ENCODE measurements at places on chromosomes 2 and 18. TPM values are rescaled to one million over a fixed set of nuclear protein-coding genes. Genes with fewer than 3 reads are reported as not detected.

Gene TBR1
- total RNA-seq = not detected

Gene COL4A4
- total RNA-seq = 1.5 TPM

Gene TUBA4A
- 271 TPM for total RNA-seq

Gene ZNF396
- 0.42 TPM for total RNA-seq

DNA sequence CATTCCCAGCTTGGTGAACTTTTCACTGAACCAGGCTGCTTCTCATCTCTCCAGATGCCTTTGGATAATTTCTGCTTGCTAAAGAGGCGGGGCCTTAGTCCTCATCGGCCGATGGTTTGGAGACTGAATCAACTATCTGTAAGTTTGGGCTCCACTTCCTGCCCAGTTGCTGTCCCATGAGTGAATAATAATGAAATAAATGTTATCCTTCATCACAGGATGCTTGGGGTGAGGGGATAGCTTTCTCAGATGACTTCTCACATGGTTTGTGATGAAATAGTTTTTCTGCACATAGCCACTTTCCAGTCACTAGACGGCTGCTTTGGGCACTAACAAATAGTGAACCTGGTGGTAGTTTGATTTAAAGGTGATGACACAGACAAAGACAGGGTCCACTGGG lies 376.6 kb upstream of the TRIB2 start:
- no peak for DNase-seq

DNA sequence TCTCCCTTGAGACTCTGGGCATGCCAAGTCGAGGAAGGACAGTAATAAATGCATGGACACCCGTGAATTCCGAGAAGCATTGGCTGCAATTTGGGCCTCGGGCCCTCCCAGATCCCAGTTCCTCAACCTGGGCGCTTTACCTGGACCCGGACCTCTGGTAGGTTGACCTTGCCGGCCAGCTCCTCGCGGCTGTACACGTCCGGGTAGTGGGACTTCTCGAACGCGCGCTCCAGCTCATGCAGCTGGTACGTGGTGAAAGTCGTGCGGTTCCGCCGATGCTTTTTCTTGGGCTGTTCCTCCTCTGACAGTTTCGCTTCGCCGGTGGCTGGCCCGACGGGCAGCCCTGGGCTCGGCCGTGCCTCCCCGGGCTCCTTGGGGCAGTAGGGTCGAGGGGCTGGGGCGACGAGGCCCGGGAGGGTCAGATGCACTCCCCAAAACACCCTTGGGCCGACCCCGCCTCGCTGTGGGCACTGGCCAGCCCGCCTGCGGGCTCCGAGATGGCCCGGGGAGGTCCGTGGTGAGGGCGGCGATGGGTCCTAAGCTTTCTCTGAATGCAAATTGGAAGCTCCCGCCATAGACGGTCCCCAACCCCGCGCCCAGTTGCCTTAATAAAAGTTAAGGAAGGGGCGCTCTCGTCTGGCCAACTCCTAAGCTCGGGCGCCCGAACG lies 899 bp downstream of the RAX start:
- DNase-seq = no peak

DNA sequence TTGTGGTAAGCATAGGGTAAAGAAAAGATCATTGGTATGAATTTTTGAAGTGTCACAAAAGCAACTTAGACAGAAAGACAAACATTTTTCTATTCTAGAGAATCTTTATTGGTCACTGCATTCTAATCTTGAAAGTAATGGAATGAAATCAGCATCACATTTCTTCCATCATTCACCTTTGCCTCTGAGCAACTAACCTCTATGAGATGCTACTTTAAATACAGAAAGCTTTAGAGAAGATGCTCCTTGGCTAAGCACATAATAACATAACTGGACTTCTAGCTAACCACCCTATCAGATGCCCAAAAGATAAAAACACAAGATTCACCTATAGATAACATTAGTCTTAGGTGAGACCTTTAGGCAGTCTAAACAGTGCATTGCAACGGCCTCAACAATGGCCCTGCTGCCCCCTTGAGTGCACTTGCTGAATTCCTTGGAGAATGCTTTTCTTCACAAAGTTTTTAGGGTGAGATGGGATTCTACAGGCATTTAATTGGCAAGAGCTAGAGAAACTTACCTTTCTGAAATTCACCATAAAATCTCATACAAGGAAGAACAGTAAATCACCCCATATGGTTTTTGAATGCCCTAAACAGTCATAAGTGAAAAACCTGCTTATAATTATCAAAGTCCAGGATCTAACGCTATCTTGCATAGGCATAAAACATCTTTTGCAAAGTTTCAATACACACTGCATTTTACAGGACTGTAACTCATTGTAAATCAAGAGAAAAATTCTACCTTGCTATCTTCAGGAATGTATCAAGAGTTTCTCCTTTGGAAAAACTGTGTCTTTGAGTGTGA lies 791.3 kb upstream of the CHAC2 start:
- DNase-seq = peak; percentile 35

GRCh38 chr2:220628252-220628651 lies 943.9 kb downstream of the EPHA4 start:
- DNase-seq = no peak

- DNase-seq = no peak
Measured at GRCh38 chr2:53881360-53881759, 21.6 kb upstream of the GPR75 start.

GRCh38 chr2:162344617-162344950 lies 652 bp downstream of the GCA start:
- no peak for DNase-seq

GRCh38 chr2:85713836-85714235 lies 19.7 kb downstream of the GNLY start:
- no peak for DNase-seq

DNA sequence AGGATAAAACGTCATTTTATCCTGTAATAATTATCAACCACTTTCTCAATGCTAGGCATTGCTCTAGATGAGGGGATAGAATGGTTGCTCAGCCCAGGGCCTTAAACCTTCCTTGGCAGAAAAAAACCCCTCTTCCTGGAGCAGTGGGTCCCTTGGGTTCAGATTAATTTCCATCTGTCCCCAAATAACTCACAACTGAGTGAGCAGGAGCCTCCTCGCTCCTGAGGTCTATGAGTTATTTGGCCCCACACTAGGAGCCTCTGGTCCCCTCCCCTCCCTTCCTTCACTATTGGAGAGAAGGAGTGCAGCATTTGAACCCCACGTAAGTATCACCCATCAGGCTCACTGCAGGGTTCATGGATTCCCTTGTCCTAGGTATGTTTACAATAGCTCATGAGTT lies 157.5 kb upstream of the FHL2 start:
- DNase-seq = no peak

DNA sequence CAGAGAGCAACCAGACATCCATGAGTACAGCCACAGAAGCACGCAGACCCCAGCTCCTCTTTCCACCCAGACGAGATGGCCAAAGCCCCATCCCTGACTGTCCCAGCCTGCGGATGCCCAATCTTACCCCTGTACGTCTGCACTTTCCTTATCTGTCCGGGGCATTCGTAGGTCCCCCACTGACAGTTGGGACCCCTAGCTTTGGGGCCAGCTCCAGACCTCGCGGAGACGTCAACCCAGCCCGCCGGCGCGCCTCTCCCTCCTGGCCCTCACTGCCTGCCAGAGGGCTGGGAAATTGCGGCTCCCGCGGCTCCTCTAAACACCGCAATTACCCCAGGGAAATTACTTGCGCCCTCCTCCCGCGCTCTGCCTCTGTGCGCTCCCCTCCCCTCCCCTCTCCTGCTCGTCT lies 2.3 kb downstream of the ECEL1 start:
- DNase-seq = no peak

GRCh38 chr2:207279520-207279919 lies 113.8 kb upstream of the KLF7 start:
- no peak for DNase-seq

GRCh38 chr2:190563109-190563508 lies 28.6 kb upstream of the NEMP2 start:
- DNase-seq = no peak

DNA sequence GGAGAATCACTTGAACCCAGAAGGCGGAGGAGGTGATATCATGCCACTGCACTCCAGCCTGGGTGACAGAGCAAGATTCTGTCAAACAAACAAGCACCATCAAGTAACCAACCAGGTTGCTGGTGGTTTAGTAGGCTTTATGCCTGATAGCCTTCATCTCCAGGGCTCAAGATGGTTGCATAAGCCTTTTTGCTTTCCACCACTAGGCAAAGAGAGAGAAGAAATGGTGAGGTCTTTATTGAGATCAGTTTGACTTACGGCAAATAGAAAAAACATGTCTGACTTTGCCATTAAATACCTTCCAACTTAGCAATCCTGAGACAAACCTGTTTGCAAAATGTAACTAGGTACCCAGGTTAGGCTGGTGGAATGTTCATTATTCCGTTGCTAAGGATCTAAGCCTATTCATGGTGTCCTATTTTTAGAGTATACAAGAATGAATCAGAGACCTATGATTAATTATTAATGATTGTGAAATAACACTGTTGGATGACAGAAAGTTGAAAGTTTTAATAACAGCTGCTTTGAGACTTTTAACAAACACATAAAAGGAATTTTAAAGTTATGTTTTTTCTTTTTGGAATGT lies 53.5 kb upstream of the SLC38A11 start:
- DNase-seq = peak; percentile 99

GRCh38 chr2:127674241-127675209 lies 805 bp downstream of the LIMS2 start:
- no peak for DNase-seq

DNA sequence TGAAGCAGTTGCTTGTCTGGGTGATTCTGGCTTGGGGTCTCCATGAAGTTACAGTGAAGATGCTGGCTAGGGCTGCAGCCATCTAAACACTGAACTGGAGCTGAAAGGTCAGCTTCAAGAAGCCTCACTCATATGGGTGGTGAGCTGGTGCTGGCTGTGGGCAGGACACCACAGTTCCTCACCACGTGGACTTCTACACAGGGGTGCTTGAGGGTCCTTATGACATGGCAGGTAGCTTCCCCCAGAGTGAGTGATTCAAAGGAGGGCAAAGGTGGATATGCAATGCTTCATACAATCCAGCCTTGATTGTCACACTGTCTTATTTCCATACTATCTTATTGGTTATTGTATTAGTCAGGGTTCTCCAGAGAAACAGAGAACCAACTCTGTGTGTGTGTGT lies 6.0 kb downstream of the CD302 start:
- no peak for DNase-seq

DNA sequence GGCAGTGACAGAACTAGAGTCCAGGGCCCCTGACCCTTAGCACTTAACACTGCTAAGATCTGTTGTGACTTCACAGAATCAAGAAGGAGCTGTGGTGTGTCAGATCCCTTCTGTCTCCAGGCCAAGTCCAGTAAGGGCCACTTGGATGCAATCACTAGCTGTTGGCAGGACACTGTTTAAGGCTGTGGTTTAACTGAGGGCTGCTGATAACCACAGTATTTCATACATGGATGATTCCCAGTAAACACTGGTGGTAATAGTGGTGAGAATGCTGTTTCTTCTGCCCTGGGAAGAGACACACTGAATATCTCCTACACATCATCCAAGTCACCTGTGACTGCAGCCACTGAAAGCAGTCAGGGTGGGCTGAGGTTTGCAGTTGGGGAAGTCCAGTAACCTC lies 77.7 kb upstream of the FBXO11 start:
- no peak for DNase-seq

- DNase-seq = no peak
Measured at GRCh38 chr2:142866426-142866825, 11.0 kb upstream of the KYNU start.

GRCh38 chr2:66334237-66335029 lies 100.5 kb upstream of the MEIS1 start:
- DNase-seq = peak; percentile 10

DNA sequence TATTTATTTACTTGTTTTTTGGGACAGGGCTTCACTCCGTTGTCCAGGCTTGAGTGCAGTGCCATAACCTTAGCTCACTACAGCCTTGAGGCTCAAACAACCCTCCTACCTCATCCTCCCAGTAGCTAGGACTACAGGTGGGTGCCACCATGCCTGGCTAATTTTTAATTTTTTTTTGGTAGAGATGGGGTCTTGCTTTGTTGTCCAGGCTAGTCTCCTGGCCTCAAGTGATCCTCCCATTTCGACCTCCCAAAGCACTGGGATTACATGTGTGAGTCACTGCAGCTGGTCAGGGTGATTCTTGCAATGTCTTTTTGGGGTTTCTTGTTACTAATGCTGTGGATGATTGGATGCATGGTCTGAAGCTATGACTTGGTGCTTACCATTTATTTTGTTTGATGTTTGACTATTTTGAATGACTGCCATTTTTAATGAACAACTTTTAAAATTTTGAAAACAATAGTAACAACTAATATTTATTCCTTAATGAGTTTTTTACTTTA lies 6.5 kb downstream of the CERS6 start:
- DNase-seq = no peak

- no peak for DNase-seq
Measured at GRCh38 chr2:174473796-174474195, 13.0 kb downstream of the GPR155 start.

- DNase-seq = no peak
Measured at GRCh38 chr18:57923611-57924010, 120.4 kb upstream of the NEDD4L start.

DNA sequence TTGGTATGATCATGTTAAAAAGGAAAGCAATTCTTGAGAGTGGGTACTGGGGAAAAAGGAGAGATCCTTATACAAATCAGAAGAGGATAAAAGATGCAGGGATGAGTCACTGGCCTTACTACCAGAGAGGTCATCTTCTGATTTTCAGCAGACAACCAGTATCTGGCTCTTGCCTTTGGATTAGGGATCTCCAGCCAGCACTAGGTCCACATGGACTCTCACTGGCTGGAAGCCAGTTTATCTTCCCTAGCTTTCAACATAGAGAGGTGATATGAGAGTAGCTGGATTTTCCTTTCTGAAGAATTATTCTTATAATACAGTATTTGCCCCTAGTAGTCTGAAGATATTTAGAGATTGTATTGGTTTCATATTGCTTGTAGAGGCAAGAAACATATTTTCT lies 30.2 kb downstream of the CERKL start:
- DNase-seq = no peak

- no peak for DNase-seq
Measured at GRCh38 chr2:160499865-160500264, 6.3 kb upstream of the RBMS1 start.

DNA sequence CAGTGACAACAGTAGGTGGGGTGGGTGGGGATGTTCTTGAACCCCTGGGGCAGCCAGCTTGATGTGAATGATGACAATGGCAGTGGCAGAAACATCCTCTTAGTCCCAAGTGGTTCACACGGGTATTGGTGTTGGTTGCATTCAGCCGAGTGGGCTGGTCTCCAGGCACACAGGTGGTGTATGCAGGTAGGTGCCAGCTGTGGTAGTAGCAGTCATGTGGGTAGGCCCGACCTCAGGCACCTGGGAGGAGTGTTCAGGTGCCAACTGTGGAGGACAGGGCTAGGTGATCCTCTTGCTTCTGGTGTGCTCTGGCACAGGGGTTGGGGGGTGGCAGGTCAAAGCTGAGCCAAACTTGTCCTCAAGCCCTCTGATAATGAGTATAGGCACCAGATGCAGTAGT lies 327.6 kb upstream of the CYP26B1 start:
- no peak for DNase-seq

- no peak for DNase-seq
Measured at GRCh38 chr18:13539843-13540476, 186.4 kb downstream of the FAM210A start.

Measured in foreskin keratinocyte (primary cell).